Liver (tissue), 10 donors: ENCODE measurements at places on chromosomes 2 and 18. TPM values are rescaled to one million over a fixed set of nuclear protein-coding genes. Genes with fewer than 3 reads are reported as not detected.

Gene FAM168B
- 62.3 TPM for total RNA-seq

- no peaks in the 10 kb centered on the region for H3K27me3 ChIP-seq
- no peak for DNase-seq
- no peak overlapping the region for H3K27ac ChIP-seq
- no peaks in the 10 kb centered on the region for H3K4me1 ChIP-seq
Observed at GRCh38 chr2:57490741-57491140, 555.9 kb upstream of the VRK2 start.

DNA sequence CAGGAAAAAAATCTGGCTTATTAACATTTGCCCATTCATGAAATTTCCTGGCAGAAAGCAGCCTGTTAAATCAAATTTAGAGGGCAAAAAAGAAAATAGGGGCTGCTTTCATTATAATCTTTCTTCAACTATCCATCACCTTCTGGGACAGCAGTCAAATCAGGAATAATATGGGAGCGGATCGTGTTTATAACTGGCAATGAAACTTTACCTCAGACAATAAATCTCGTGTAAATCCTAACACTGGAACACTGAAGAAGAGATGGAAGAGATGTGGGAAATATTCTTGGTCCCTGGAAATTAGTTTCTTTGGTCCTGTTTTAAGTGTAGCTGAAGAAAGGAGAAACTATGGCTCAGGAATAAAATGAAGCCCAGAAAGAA, 77.5 kb upstream of the SERTAD2 start:
- peak overlapping the region; percentile 94 for H3K27ac ChIP-seq
- no peak for DNase-seq
- H3K4me3 ChIP-seq, result peak overlapping the region; percentile 79
- peaks cover 32% of the 10 kb centered on the region for H3K4me1 ChIP-seq
- no peaks in the 10 kb centered on the region for H3K27me3 ChIP-seq

- H3K27me3 ChIP-seq, result no peaks in the 10 kb centered on the region
- no peak overlapping the region for H3K4me3 ChIP-seq
- H3K27ac ChIP-seq, result no peak overlapping the region
- no peak for DNase-seq
Observed at GRCh38 chr2:241608881-241609280, 28.1 kb downstream of the THAP4 start.

DNA sequence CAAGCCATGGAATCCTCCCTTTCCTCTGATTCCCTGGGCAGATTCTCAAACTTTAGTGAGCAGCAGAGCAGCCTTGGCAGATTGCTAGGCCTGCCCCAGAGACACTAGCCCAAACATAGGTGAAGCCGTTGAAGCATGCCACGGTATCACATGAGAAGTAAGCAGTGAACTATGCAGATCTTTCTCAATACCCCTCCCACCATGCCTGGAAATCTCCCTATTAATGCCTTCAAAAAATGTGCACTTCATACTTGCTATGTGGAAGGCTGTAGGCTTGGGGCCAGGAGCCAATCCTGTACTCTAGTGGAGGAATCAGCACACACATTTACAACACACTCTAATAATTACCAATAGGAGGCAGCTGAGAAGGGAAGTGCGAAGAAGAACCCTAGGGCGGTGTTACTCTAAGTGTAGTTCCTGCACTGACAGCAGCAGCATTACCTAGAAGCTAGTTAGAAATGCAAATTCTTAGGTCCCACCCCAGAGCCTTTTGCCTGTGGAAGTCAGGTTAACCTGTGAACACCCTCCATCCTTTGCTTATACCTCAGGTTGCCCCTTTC, 305.1 kb upstream of the SPRED2 start:
- H3K4me3 ChIP-seq, result no peak overlapping the region
- H3K4me1 ChIP-seq, result peaks cover 2% of the 10 kb centered on the region
- no peak for DNase-seq
- H3K27ac ChIP-seq, result no peak overlapping the region
